ENCODE measurements at places on chromosomes 2 and 18.

GRCh38 chr2:151669585-151670081 lies 64.6 kb downstream of the NEB start:
- no peak overlapping the region for H3K4me3 ChIP-seq
- no peaks in the 10 kb centered on the region for H3K36me3 ChIP-seq
- DNase-seq: no peak

DNA sequence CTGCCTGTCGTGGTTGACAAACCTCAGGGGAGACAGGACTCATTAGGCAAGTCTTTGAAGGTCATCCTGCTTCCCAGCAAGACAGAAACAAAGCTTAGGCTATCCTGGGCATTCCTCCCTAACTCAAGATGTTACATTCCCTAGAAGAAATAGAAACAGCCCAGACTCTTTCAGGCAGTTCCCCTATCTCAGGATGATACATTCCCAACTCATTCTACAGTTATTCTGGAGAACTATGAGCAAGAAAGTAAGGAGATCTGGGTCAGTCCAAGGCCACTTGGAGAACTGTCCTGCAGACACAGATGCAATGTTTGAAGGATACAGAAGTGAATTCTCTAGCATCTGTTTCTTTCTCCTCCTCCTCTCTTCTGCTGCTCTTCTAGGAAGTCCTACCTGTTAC lies 220.1 kb upstream of the NCKAP5 start:
- no peaks in the 10 kb centered on the region for H3K4me1 ChIP-seq
- H3K36me3 ChIP-seq: no peaks in the 10 kb centered on the region
- no peaks in the 10 kb centered on the region for H3K27me3 ChIP-seq

- H3K27ac ChIP-seq: no peak overlapping the region
- H3K36me3 ChIP-seq: no peaks in the 10 kb centered on the region
- H3K27me3 ChIP-seq: peaks cover under 1% of the 10 kb centered on the region
- H3K4me1 ChIP-seq: peaks cover 2% of the 10 kb centered on the region
- H3K4me3 ChIP-seq: no peak overlapping the region
These were observed 971.0 kb upstream of the CDH2 start for GRCh38 chr18:29147944-29148343.

GRCh38 chr2:219282943-219283581 lies 3.9 kb downstream of the DNAJB2 start:
- H3K4me1 ChIP-seq: peaks cover 13% of the 10 kb centered on the region
- H3K27ac ChIP-seq: no peak overlapping the region
- no peak for DNase-seq
- peaks cover 18% of the 10 kb centered on the region for H3K27me3 ChIP-seq

GRCh38 chr2:98463988-98464771 lies 19.5 kb downstream of the INPP4A start:
- peaks cover 8% of the 10 kb centered on the region for H3K27me3 ChIP-seq
- no peak for DNase-seq
- no peak overlapping the region for H3K27ac ChIP-seq
- H3K4me3 ChIP-seq: no peak overlapping the region

GRCh38 chr2:68737711-68738110 lies 3.1 kb downstream of the ARHGAP25 start:
- H3K4me3 ChIP-seq: no peak overlapping the region
- H3K27me3 ChIP-seq: no peaks in the 10 kb centered on the region
- H3K36me3 ChIP-seq: no peaks in the 10 kb centered on the region
- no peak for DNase-seq
- H3K4me1 ChIP-seq: peaks cover under 1% of the 10 kb centered on the region

GRCh38 chr18:36805105-36805504 lies 23.7 kb downstream of the TPGS2 start:
- H3K27ac ChIP-seq: no peak overlapping the region
- H3K27me3 ChIP-seq: no peaks in the 10 kb centered on the region
- H3K36me3 ChIP-seq: peaks cover 53% of the 10 kb centered on the region
- no peak overlapping the region for H3K4me3 ChIP-seq
- no peak for DNase-seq

- H3K4me3 ChIP-seq: no peak overlapping the region
- peaks cover 29% of the 10 kb centered on the region for H3K36me3 ChIP-seq
- H3K4me1 ChIP-seq: peaks cover 28% of the 10 kb centered on the region
- no peak for DNase-seq
- no peaks in the 10 kb centered on the region for H3K27me3 ChIP-seq
These were observed 95.0 kb upstream of the RIOK3 start for GRCh38 chr18:23357996-23358594.

DNA sequence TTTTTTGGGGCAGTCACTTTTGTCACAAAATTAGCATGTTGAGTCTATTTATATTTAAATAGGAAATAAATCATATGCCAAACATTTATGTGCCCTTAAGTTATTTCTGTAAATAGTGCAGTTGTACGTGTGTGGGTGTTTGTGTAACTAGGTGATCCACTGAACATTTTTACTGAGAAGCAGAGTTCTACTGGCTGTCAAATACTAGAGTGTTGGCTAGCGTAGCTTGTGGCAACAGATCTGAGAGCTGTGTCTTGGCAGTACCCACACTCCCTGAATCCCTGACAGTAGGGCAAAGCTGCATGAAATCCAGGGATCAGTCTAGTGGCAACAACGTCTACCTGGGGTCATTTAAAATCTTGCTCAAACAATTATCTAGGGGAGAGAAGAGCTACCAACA lies 273.1 kb upstream of the SLC8A1 start:
- no peak overlapping the region for H3K27ac ChIP-seq
- H3K36me3 ChIP-seq: no peaks in the 10 kb centered on the region
- no peak for DNase-seq
- H3K4me3 ChIP-seq: no peak overlapping the region
- H3K27me3 ChIP-seq: no peaks in the 10 kb centered on the region

DNA sequence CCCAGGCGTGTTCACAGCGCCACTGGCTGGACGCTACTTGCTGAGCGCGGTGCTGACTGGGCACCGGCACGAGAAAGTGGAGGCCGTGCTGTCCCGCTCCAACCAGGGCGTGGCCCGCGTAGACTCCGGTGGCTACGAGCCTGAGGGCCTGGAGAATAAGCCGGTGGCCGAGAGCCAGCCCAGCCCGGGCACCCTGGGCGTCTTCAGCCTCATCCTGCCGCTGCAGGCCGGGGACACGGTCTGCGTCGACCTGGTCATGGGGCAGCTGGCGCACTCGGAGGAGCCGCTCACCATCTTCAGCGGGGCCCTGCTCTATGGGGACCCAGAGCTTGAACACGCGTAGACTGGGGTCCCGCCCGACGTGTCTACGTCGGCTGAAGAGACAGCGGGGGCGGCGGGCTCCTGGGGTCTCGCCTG lies 891 bp upstream of the KHK start:
- H3K4me1 ChIP-seq: peaks cover 13% of the 10 kb centered on the region
- H3K4me3 ChIP-seq: peak overlapping the region; percentile 57
- H3K36me3 ChIP-seq: no peaks in the 10 kb centered on the region
- H3K27ac ChIP-seq: no peak overlapping the region
- peak; percentile 51 for DNase-seq
- H3K27me3 ChIP-seq: peaks cover 8% of the 10 kb centered on the region

DNA sequence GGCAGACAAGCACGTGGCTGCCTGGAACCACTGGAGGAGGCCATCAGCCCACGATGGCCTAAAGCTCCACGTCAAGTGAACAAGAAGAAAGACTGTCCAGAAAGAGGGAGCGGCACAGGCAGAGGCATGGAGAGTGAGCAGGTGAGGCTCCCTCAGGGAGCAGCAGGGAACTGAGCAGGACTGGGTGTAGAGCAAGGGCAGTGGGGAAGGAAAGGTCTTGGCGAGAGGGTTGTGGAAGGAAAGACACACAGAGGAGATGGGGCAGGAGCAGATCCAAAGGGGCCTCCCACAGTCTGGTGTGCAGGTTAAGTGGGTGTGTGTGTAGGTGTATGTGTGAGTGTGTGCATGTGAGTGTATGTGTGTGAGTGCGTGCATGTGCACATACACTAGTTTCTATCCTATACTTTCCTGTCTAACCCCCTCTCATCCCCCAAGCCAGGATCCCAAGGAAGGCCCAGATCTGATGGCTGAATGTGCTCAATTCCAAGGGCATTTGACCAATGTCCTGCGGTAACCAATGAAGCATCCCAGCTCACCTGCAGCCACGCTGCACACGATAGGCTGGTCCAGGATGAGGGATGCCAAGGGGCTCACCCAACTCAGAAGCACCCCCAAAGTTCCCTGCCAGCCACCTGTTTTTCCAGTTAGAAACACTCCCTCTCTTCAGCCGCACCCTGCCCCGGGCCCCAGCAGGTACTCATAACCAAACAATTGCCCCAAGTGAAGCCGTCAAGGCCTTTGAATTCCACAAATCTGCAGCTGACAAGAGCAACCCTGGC lies 262.5 kb upstream of the RAB6C start:
- no peak overlapping the region for H3K27ac ChIP-seq
- peaks cover 1% of the 10 kb centered on the region for H3K27me3 ChIP-seq
- no peak overlapping the region for H3K4me3 ChIP-seq
- H3K4me1 ChIP-seq: peaks cover 14% of the 10 kb centered on the region
- H3K36me3 ChIP-seq: no peaks in the 10 kb centered on the region

DNA sequence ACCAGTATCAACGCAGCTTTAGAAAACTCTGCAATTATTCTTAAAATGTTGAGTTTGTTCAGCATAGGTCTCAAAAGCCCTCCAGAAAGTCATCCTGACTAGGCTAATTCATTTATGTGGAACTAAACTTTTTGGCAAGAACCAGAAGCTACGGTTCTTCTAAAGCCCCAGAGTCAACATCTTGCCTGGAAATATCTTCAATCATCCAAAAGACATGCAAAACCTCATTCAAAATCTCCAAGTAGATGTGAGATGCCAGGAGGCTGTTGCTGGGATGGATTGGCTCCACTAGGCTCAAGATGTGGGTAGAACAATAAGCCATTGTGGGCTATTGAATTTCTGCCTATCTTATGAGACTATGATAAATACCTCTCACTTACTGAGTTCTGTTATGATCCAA lies 2.1 kb upstream of the SCG2 start:
- no peak for DNase-seq
- no peaks in the 10 kb centered on the region for H3K27me3 ChIP-seq
- no peak overlapping the region for H3K27ac ChIP-seq
- H3K36me3 ChIP-seq: no peaks in the 10 kb centered on the region

DNA sequence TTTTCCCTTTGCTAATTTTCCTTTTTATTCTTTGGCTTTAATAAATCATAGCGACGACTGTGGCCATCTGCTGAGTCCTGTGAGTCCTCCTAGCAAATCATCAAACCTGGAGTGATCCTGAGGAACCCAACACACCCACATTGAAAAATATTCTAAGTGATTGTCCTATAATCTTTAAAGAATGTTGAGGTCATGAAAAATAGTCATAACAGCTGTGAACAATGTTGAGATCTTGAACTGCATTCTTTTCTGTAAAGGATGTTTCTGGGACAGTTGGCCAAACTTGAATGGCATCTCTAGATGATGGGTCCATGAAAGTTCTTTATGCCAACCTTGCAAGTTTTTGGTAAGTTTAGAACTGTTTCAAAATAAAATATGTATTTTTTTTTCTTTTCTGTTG lies 53.2 kb upstream of the ADAM23 start:
- no peaks in the 10 kb centered on the region for H3K4me1 ChIP-seq
- H3K27ac ChIP-seq: no peak overlapping the region
- DNase-seq: no peak
- no peaks in the 10 kb centered on the region for H3K27me3 ChIP-seq
- H3K4me3 ChIP-seq: no peak overlapping the region

DNA sequence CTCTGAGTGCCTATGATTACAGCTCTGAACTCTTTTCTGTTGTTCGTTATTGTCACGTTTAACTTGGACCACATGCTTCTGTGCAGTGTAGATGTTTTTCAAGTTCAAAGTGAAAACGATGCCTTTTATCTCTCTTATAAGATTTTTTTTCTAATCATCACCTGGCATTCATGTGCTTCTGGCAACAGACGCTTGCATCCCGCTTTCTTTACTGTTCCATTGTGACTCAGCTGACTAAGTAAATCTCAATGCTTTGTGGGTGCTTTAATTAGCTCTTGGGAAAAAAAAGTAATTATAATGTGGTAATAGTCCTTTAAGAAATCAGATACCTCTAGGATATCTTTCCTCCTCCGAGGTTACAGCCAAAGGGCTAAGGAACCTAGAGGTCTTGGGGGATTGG lies 31.2 kb upstream of the RMP24 start:
- H3K27me3 ChIP-seq: peaks cover 3% of the 10 kb centered on the region
- no peak for DNase-seq
- no peak overlapping the region for H3K4me3 ChIP-seq
- peaks cover 9% of the 10 kb centered on the region for H3K4me1 ChIP-seq
- H3K27ac ChIP-seq: no peak overlapping the region

GRCh38 chr2:226836548-226836885 lies 663 bp downstream of the RHBDD1 start:
- peaks cover 9% of the 10 kb centered on the region for H3K4me1 ChIP-seq
- no peaks in the 10 kb centered on the region for H3K27me3 ChIP-seq
- DNase-seq: no peak
- H3K4me3 ChIP-seq: peak overlapping the region; percentile 94

- H3K27ac ChIP-seq: no peak overlapping the region
- H3K36me3 ChIP-seq: peaks cover 3% of the 10 kb centered on the region
- no peaks in the 10 kb centered on the region for H3K4me1 ChIP-seq
- DNase-seq: no peak
These were observed 30.2 kb upstream of the IL1R2 start for GRCh38 chr2:101961338-101962191.

- peaks cover 3% of the 10 kb centered on the region for H3K36me3 ChIP-seq
- DNase-seq: no peak
- no peak overlapping the region for H3K27ac ChIP-seq
- H3K27me3 ChIP-seq: no peaks in the 10 kb centered on the region
- no peaks in the 10 kb centered on the region for H3K4me1 ChIP-seq
These were observed 134.9 kb downstream of the SOX11 start for GRCh38 chr2:5826979-5827655.

DNA sequence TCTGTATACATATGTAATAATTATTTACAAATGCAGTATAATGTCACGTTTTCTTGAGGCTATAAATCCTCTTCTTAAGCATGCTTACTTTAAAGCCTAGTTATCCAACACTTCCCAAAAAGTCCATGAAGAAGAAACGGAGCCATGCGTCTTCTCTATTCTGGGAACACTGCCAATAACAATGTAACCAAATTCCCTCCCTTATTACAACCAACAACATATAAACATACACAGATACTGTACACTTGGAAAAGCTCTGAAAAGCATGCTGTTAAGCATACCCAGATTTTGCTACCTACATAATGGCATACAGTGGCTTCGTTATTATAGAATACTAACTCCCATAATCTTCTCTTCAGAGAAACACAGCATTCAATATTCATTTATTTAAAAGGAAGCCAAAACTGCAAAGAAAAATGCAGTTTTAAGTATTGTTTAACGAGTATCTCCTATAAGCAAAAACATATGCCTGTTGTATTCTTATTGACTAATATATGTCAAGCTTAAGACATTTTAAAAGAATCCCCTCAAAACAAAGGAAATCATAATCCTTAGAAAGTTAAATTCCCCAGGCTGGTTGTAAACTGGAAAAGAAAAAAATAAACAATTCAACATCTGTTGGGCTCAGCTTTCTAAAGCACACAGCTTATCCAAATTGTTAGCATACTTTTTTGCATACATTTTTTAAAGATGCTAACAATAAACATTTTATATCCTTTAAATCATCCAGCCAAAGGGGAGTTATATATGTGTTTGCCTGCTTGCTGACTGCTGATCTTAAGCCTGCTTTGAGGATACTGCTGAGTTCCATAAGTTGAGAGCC lies 83.4 kb downstream of the SLC25A12 start:
- H3K27ac ChIP-seq: no peak overlapping the region
- no peak overlapping the region for H3K4me3 ChIP-seq
- H3K27me3 ChIP-seq: no peaks in the 10 kb centered on the region
- no peak for DNase-seq
- H3K36me3 ChIP-seq: no peaks in the 10 kb centered on the region

GRCh38 chr2:231392431-231393148 lies 2.9 kb upstream of the B3GNT7 start:
- peaks cover 16% of the 10 kb centered on the region for H3K27me3 ChIP-seq
- no peak overlapping the region for H3K4me3 ChIP-seq
- no peak for DNase-seq
- H3K36me3 ChIP-seq: no peaks in the 10 kb centered on the region

- peaks cover 7% of the 10 kb centered on the region for H3K4me1 ChIP-seq
- H3K36me3 ChIP-seq: no peaks in the 10 kb centered on the region
- H3K27ac ChIP-seq: no peak overlapping the region
- no peak for DNase-seq
These were observed 211.7 kb upstream of the REV1 start for GRCh38 chr2:99701503-99701902.
